Activated CD4-positive, alpha-beta memory T cell treated with anti-CD3 and anti-CD28 coated beads, Interleukin-2, amount 10 ng/mL, durations not matched to agents 7 days and 5 days (primary cell): ENCODE measurements at places on chromosomes 7 and 10. TPM values are rescaled to one million over a fixed set of nuclear protein-coding genes. Genes with fewer than 3 reads are reported as not detected.

The TMEM213 gene
- total RNA-seq = 1.1 TPM

The ACBD7 gene
- 2.1 TPM for total RNA-seq

The TET1 gene
- 1.5 TPM for total RNA-seq

The TMEM225B gene
- total RNA-seq = 1.3 TPM

The SFTPD gene
- total RNA-seq = not detected

The ADCYAP1R1 gene
- not detected for total RNA-seq

The WDFY4 gene
- 0.08 TPM for total RNA-seq

The SPDYE8 gene
- not detected for total RNA-seq
